NCI-H524 treated with DMSO at 0.1 percent for 48 hours (cell line): ENCODE measurements at places on chromosomes 2 and 18.

GRCh38 chr2:231161877-231162329 lies 36.5 kb upstream of the ARMC9 start:
- DNase-seq: no peak

- no peak for DNase-seq
Observed at GRCh38 chr2:6692819-6693218, 172.9 kb downstream of the CMPK2 start.

DNA sequence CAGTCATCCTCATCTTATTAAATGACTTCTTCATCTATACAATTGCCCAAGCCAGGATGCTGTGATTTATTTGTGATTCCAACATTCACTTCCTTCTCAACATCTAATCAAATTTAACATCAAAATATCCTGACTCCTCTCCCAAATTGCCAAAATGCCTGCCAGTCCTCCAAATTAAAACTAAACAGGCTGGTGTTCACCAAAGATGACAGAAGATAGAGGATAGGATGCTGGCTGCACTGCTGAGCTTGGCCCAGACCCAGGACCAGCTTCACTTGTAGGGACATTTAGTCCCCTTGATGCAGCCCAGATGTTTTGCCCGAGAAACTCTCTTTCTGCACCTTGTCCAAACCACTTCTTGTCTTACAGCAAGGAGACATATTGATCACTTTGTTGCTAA lies 540.0 kb upstream of the CNTNAP5 start:
- no peak for DNase-seq

- DNase-seq: no peak
Observed at GRCh38 chr2:241750076-241750840, 15.8 kb downstream of the D2HGDH start.

DNA sequence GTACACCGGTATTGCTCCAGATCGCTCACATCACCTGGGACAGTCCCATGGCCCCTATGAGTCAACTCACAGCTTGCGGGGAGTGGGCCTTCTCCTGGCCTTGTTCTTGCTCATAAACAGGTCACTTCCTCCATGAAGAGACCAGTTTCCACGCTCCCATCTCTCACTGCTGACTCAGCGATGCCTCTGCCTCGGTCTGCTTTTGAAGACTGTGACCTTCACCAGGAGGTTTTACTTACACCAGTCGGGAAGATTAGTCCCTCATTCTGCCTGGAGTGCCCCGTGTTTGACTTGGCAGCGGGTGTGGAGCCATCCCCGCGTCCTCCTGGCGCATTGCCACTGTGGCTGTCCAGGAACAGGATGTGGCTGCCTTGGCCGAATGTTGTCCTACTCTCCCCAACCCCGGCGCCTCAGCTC lies 159.8 kb downstream of the RHBDD1 start:
- no peak for DNase-seq

- no peak for DNase-seq
Observed at GRCh38 chr2:152094014-152094413, 4.8 kb downstream of the CACNB4 start.

- no peak for DNase-seq
Observed at GRCh38 chr18:23380001-23380550, 73.0 kb upstream of the RIOK3 start.

DNA sequence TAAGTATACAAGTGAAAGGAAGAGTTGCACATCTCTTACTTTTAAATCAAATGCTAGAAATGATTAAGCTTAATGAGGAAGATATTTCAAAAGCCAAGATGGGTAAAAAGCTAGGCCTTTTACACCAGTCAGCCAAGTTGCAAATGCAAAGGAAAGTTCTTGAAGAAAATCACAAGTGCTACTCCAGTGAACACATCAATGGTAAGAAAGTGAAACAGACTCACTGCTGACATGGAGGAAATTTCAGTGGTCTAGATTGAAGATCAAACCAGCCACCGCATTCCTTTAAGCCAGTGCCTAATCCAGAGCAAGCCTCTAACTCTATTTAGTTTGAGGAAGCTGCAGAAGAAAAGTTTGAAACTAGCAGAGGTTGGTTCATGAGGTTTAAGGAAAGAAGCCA lies 79.1 kb downstream of the RBBP8 start:
- no peak for DNase-seq

DNA sequence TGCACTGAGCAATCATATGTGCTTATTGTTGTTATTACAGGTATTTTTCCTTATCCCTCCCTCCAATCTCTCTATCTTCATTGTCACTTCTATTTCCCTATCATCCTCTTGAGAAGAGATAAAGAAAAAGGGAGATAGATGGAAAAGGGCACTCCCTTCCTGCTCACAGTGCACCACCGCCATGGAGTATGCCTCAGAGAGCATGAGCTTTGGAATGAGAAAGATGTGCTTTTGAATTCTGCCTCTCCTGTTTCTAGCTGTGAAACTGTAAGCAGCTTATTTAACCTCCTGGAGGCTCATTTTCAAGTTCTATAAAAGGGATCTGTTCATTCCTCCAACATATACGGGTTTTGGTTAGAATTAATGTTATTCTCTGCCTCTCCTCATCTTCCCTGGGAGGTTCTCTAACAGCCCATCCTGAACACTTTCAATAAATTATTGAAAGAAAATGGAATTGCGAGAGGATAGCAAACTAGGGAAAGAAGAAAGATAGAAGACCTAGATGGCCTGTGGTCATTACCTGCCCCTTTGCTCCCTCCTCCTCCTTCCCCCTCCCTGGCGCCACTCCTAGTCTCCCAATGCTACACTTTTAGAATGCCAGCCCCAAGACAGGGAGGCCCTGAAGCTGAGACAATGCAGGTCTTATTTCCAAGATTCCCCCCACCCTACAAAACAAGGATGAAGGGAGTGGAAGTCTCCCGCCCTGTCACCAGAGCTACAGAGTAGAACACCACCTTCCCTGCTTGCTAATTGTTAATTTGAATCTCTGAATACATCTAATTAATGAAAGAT lies 37.8 kb downstream of the FIGN start:
- DNase-seq: no peak

DNA sequence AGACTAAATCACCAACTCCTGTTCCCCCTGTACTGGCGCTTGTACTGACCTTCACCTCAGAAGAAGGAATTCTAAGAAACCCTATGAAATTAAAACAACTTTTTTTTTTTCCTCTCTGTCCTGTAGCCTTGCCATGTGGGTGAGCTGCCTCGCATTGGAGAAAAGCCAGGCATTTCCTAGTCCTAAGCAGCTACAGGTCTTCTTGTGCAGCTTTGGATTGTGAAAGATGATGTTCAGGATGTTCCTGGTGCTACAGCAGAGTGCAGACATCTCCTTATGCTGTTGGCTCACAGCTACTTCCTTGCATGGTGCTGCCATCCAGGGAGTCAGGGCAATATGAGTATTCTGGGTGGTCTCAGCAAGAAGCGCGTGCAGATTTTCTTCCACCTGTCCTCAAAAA lies 11.9 kb downstream of the PIK3C3 start:
- DNase-seq: no peak

DNA sequence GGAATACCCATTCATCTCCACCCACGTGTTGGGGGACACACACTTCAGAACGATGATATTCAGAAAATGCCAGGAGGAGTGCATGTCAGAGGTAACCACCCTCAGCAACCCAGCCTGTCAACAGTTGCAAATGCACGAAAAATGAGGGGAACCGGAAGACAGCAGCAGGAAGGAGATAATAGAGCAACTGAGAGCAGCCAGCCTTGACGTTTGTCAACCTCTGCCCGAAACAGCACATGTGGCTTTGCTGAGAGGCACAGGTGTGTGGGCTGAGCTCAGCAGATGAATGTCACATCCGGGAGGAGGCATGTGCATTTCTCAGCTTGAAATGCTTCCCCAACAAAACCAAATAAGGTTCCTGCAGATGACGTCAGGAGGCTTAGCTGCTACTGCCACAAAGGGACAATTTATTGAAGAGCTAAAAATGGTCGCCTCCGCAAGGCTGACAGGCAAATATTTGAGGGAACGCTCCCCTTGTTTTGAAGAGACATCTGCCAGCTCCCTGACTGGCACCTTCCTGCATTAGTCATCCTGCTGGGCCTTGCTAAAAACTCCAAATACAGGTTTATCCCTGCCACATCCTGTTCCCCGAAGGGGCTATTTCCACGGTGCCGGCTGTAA lies 419.0 kb downstream of the NBAS start:
- DNase-seq: no peak

GRCh38 chr2:217412277-217412676 lies 552.4 kb upstream of the TNP1 start:
- DNase-seq: no peak

DNA sequence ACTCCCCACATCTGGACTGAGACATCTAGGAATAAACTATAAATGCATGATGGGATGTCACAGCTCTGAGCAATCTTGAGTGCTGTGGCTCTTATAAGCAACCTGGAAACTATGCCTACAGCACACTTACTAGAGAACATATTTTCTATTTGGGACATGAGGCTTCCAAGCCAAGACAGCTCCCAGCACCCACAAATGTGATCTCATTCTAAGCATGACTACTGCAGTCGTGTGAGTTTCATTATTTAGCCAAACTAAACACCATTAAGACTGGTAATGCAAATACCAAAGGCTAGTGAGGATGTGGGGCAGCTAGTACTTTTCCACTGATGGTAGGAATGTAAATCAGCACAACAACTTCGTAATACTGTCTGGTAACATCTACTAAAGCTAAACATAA lies 72.5 kb downstream of the RTTN start:
- no peak for DNase-seq

GRCh38 chr2:238518172-238518820 lies 91.6 kb downstream of the ASB1 start:
- no peak for DNase-seq

DNA sequence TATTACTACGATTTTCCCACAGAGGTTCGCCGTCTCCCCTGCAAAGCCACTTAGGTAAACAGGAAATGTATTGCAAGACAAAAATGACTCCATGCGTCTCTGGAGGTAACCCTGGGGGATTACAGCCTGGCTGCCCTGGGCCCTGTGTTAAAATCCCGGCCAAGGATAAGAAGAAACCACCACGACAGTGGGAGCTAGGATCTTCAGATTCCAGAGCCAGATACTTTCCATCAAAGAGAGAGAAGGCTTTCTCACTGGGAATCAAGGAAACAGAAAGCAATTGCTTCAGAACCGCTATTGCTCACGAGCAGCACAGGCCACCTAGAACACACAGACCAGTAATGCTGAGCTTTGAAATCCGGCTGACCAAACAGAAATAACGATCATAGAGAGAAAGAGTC lies 97.9 kb upstream of the ZNF516 start:
- no peak for DNase-seq

GRCh38 chr2:24863641-24864040 lies 56.4 kb downstream of the ADCY3 start:
- DNase-seq: no peak

DNA sequence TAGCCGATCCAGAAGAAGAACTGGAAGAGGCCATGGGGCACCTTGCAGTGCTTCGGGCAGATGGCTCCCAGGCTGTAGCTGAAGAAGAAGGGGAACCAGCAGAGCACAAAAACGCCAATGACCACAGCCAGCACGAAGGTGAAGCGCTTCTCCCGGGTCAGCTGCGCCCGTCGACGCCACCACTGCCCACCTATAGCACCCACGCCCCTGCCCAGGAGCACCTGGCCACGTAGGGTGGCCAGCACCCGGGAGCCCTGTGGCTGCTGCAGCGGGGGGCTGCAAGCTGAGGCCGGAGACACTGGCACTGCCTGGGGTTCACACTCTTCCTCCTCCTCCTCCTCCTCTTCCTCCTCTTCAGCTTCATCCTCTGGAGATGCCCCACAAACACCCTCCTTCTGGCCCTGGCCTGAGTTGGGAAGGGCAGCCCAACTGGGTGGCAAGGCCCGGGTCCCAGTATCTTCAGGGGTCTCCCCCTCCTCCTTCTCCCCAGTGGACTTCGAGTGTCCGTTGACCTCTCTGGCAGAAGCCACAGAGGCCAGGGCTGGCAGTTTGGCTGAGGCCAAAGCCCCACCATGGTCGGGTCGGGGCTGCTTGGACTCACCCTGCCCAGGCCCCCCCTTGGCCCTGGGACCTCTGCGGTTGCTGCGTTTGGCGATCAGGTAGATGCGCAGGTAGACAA lies 1.3 kb downstream of the ADRA2B start:
- no peak for DNase-seq

DNA sequence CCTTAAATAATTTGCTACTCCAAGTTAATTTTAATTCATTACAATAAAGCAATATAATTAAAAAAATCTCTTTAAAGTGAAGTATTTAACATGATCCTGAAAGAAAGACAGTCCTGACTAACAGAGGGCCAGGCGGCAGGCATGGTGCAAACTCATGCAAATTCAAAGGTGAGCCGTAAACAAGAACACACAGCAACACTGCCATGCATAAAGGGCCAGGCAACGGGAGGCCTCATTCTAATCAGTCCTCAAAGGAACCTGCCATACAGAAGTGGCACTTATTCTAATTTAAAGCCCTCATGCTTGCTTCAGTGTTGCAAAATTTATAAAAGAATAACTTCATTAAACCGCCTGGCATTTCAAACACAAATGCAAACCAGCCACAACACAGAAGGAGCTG lies 277.0 kb downstream of the ZNF521 start:
- DNase-seq: no peak

DNA sequence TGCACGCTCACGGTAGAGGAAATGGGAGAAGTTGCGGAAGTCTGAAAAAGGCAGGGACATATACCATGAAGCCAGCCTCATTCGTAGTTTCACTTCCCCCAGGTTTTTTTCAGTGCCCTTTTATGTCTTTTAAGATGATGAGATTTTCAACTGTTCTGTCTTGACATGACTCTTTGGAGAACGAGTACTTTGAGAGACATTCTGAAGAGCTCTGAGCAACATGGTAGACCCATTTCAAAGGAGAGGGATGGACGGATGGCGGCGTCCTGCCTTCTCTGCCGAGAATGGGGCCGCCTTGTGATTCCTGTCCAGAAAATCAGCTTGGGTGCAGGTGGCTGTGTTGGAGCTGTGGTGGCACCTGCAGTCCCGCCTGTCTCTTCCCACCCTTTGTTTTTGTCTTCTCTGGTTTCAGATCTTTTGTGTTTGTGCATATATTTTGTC lies 41.7 kb downstream of the SH3BP4 start:
- DNase-seq: no peak

GRCh38 chr2:125526093-125526492 lies 1129.9 kb upstream of the GYPC start:
- no peak for DNase-seq

DNA sequence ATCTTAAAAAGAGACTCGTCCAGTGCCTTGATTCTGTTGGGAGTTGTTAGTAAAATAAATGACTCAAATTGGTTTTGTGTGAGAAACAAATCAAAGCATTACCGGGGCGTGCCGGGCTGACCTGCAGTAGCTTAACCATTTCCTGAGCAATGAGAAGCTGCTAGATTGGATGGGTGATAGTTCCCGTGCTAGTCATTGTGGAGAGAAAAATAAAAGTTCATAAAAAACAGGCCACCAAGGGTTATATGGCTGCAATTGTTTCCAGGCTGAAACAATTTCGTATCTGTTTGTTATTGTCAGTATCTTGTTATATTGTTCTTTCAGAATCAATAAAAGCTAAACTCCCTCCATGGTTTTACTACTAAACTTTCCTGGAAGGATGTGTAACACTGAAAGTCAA lies 314.4 kb downstream of the MTX2 start:
- DNase-seq: no peak

DNA sequence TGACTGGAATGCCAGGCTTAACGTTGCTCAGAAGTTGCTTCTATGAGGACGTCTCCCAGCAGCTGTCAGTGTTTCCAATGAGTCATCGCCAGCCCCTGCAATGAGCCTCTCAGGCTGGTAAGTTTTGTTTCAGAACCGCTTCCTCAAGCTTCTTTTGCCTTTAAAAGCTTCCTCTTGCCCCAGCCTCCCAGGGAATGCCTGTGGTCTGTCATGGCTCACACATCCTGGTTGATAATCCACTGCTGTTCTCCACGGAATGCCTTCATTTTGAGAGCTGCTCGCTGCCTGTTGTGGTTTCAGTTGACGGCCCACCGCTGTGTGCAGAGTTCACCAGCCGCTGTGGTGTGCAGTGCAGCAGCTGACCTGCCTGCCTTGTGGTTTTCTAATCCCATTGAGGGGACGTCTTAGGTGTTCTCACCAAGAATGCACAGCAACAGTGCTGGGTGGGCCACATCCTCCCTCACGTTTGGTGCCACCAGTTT lies 96.4 kb downstream of the RTP5 start:
- DNase-seq: no peak
